A549 treated with ZK216348 at 1 μM for 4 hours (cell line): ENCODE measurements at places on chromosomes 12 and 14. TPM values are rescaled to one million over a fixed set of nuclear protein-coding genes. Genes with fewer than 3 reads are reported as not detected.

DYRK2 gene
- total RNA-seq = 7.6 to 13.8 TPM (median 11.6 TPM) in 5 replicates

ST8SIA1 gene
- total RNA-seq = 0.11 TPM in 1 of 5 replicates, not detected in the others

PIK3C2G gene
- not detected in 5 replicates for total RNA-seq

CACNA1C gene
- 0.09 to 0.11 TPM in 2 of 5 replicates, not detected in the others for total RNA-seq

ALG10 gene
- total RNA-seq = 3.1 to 6.0 TPM (median 4.7 TPM) in 5 replicates

TRPV4 gene
- 0.07 to 0.18 TPM (median 0.09 TPM) in 5 replicates for total RNA-seq

ASCL1 gene
- total RNA-seq = not detected in 5 replicates

BCL11B gene
- total RNA-seq = 0.23 to 0.45 TPM (median 0.25 TPM) in 5 replicates
